Glutamatergic neuron (in vitro differentiated cells): ENCODE measurements at places on chromosomes 5 and 9.
A peak's percentile ranks its signal among the peaks of the same experiment; 100 is the strongest.

GRCh38 chr9:130343445-130343918 is 77.9 kb downstream of the HMCN2 start:
- H3K36me3 ChIP-seq: no peaks in the 10 kb centered on the region
- no peak overlapping the region for H3K4me3 ChIP-seq
- H3K4me1 ChIP-seq: peaks cover 2% of the 10 kb centered on the region
- DNase-seq: peak; percentile 82
- no peaks in the 10 kb centered on the region for H3K27me3 ChIP-seq

DNA sequence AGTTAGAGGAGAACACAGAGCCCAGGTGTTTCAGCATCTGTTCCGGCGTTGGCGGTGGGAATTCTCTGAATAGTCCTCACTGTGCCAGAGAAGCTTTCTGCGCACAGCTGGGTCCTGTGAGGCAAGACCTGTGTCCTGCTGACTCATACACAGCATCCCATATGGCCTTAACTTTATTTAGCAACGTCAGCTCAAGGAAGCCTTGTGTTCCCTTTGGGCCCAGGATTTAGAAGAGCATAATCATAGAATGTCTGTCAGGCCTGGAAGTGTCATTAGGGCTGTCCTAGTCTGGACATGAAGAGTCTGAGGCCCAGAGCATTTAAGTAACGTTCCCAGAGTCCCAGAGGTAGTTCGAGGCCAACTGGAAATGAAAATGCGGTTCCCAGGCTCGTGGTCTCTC is 188.6 kb upstream of the DMRT1 start:
- no peaks in the 10 kb centered on the region for H3K36me3 ChIP-seq
- peak; percentile 34 for DNase-seq

- no peak overlapping the region for H3K4me3 ChIP-seq
- H3K4me1 ChIP-seq: no peaks in the 10 kb centered on the region
- DNase-seq: no peak
- H3K27ac ChIP-seq: no peak overlapping the region
Observed at GRCh38 chr5:5699062-5699461, 276.6 kb downstream of the ICE1 start.

GRCh38 chr5:149898811-149899210 is 45.8 kb downstream of the PDE6A start:
- H3K4me3 ChIP-seq: no peak overlapping the region
- DNase-seq: no peak
- H3K27me3 ChIP-seq: no peaks in the 10 kb centered on the region
- no peaks in the 10 kb centered on the region for H3K36me3 ChIP-seq
- no peak overlapping the region for H3K27ac ChIP-seq

DNA sequence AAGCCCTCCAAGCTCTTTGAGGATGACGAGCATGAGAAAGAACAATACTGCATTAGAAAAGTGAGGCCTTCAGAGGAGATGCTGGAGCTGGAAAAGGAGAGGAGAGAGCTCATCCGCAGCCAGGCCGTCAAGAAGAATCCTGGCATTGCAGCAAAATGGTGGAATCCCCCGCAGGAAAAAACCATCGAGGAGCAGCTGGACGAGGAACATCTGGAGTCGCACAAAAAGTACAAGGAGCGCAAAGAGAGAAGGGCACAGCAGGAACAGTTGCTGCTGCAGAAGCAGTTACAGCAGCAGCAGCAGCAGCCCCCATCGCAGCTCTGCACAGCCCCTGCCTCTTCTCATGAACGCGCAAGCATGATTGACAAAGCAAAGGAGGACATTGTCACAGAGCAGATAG is 71.2 kb downstream of the C9orf152 start:
- peaks cover 12% of the 10 kb centered on the region for H3K4me1 ChIP-seq
- peaks cover 12% of the 10 kb centered on the region for H3K36me3 ChIP-seq
- H3K27ac ChIP-seq: no peak overlapping the region
- no peak overlapping the region for H3K4me3 ChIP-seq

GRCh38 chr5:180515294-180515693 is 21.1 kb downstream of the CNOT6 start:
- DNase-seq: no peak
- H3K4me1 ChIP-seq: peaks cover 5% of the 10 kb centered on the region
- no peak overlapping the region for H3K4me3 ChIP-seq

DNA sequence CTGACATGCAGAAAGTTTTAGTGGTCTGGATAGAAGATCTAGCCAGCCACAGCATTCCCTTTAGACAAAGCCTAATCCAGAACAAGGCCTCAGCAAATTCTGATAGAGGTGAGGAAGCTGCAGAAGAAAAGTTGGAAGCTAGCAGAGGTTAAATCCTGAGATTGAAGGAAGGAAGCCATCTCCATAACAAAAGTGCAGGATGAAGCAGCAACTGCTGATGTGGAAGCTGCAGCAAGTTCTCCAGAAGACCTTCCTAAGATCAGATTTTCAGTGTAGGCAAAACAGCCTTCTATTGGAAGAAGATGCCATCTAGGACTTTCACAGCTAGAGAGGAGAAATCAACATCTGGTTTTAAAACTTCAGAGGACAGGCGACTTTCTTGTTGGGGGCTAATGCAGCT is 77.5 kb downstream of the TRIO start:
- H3K36me3 ChIP-seq: no peaks in the 10 kb centered on the region
- no peak overlapping the region for H3K27ac ChIP-seq
- no peak overlapping the region for H3K4me3 ChIP-seq

DNA sequence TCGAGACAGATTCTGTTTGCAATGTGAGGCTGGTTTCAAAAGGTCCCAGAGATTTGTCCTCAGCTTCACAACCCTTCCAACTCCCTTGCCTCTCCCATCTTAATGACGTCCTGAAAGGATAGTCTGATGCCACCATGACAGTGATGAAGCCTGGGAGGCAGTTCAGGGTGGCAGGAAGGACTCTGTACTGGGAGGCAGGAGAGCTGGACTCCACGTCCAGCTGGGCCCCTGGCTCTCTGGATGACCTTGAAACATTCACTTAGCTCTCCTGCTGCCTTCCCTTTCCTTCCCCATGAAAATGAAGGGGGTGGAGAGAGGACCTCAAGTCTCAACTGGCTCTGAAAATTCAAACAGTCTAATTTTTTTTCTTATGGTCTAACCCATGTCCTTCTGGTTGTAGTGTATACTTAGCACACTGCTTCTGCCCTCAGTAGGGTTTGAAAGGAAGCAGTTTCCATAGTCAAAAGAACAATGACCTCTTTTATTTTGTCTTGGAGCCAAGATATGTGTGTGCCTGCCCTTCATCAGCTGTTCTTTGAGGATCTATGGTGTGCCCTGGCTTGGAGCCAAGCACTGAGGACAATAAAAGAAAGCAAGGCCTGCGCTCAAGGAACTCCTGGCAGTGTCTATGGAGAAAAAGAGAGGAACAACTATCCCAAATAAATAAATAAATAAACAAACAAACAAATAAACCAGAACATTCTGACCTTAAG is 188.3 kb downstream of the GRIA1 start:
- peaks cover 3% of the 10 kb centered on the region for H3K27me3 ChIP-seq
- no peak overlapping the region for H3K27ac ChIP-seq
- no peak overlapping the region for H3K4me3 ChIP-seq
- DNase-seq: no peak
- H3K4me1 ChIP-seq: peaks cover 4% of the 10 kb centered on the region

DNA sequence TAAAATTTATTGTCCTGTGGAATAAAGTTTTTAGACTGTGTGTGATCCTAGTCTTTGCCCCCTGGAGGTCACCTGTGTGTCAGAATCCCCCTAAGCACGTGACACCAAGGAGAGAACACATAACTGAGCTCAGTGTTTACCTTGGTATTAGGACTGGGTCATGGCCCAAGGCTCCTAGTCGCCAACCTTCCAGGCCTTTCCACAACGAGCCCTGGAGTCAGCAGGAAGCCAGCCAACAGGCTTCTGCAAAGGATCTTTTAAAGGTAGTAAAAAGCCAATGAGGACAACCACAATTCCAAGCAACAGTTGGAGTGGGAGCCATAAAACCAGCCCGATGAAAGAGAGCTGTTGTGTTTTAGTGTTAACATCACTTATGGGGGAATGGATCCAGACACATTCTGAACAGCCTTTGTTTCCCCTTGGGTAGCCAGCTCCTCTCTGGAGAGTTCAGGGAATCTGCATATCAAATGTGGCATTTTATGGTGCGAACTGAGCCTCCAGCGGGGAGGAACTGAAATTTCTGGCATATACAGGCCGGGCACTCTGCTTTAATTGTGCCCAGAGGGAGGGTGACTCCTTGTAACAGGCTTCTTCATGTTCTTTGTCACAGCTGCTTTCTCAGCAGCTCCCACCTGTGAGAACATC is 239.9 kb downstream of the FSTL4 start:
- no peak overlapping the region for H3K27ac ChIP-seq
- H3K4me3 ChIP-seq: no peak overlapping the region
